ENCODE measurements at places on chromosomes 12 and 14.

DNA sequence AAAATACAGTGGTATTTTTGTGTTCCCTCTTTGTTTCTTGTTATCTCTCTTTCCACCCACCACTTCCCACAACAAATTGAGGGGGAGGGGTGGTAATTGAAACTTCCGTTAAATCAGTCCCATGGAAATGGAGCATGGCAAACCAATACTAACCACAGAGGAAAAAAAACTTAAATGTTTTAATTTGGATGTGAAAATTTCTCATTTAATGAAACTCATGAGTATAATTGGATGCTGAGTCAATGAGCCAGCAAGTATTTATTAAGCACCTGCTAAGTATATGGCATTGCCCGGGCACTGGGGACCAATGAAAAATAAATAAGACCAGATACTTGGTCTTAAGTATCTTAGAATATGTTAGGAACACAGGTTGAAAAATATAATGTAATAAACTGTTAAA lies 147.5 kb downstream of the KCNH5 start:
- no peak for DNase-seq

GRCh38 chr12:122793685-122794106 lies 19.3 kb downstream of the CCDC62 start:
- peak; percentile 86 for DNase-seq

GRCh38 chr14:55038708-55039107 lies 11.7 kb downstream of the SOCS4 start:
- DNase-seq, result no peak

GRCh38 chr14:96221841-96222240 lies 17.2 kb downstream of the BDKRB2 start:
- no peak for DNase-seq

DNA sequence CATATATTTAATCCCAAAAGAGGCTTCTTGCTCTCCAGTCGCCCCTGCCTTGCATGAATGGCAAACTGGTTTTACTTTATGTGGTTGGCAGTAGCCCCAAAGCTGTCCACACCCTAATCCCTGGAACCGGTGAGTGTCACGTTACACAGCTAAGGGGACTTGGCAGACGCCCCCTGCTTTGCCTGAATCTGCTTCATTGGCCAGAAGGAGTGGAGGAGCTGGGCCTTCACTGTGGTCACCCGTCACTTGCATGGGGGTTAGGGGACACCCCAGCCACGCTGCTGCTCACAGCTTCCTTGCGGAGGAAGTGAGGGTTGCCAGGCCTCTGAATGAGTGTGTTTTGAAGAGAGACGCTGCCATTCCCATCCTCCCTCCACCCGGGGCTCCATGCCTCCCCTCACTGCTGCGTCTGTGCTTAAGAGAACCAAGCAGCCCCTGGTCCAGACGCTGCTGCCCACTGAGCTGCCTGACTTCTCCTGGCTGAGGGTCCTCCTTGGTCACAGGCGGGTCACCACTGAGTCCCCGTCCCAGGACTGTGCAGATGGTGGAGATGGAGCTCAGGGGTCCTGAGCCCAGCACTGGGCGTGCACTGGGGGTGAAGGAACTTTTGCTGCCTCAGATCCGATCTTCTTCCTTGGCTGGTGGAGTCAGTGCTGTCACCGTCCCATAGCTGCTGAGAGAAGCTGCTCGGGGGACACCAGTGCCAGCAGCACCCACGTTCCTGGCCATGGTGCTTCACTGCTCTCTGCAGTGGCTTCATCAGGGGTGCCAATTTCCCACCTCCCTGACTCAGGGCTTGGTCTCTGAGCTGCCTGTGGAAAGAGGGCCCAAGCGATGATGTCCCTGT lies 39.8 kb downstream of the GALNT9 start:
- DNase-seq, result no peak

GRCh38 chr12:76518699-76519098 lies 40.9 kb downstream of the OSBPL8 start:
- DNase-seq, result no peak

- no peak for DNase-seq
These were observed 58.9 kb downstream of the DDX51 start for GRCh38 chr12:132085291-132085635.

DNA sequence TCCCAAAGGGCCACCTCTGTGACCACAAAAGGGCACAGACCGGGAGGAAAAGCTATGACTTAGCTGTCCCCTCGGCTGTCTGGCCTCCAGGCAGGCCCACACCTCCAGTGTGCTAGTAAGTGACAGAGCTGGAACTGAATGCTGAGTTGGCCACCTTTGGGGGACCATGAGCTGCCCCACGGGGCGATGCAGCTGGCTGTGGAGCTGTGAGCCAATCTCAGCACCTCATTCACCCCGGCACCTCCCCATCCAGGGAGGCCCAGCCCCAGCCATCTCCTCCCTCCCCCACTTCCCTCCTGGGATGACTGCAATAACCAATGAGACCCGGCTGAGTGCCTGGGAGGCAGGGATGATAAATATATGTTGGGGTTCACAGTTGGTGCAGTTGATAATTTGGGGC lies 12.2 kb upstream of the TESC start:
- peak; percentile 67 for DNase-seq

DNA sequence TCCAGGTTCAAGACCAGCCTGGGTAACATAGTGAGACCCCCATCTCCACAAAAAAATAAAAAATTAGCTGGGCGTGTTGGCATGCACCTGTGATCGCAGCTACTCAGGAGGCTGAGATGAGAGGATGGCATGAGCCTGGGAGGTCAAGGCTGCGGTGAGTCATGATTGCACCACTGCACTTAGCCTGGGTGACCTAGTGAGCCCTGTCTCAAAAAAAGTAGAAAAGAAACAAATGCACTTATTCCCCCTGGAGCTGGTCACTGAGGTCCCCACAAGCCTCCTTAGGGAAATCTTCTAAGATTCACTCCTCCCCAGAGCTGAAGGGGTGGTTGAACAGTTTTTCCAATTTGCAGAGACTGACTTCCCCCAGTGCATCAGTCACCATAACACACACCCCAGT lies 1.6 kb downstream of the CD9 start:
- DNase-seq, result no peak

- peak; percentile 90 for DNase-seq
These were observed 75.0 kb downstream of the TGFB3 start for GRCh38 chr14:75906680-75907280.

GRCh38 chr14:92973261-92973797 lies 50.4 kb downstream of the CHGA start:
- DNase-seq, result peak; percentile 67

DNA sequence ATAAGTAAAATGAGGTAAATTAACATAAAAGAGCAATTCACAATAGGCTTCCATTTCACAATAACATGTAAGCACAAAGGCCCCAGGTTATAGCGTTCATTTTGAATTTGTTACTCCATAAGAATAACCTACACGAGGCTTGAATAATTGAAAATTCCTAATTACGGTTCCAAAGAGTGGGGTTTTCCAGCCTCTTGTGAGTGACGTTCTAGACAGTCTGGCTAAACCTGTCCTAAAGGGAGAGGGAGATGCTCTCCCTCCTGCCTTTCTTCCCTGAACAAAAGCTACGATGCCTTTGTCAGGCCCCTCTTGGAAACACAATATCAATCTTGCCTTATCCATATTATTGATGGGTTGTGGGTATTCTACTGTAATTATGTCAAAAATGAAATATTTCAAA lies 24.3 kb upstream of the VRK1 start:
- no peak for DNase-seq

- peak; percentile 81 for DNase-seq
These were observed 727 bp downstream of the LDHB start for GRCh38 chr12:21656905-21657325.

GRCh38 chr12:71474791-71475190 lies 35.2 kb downstream of the LGR5 start:
- no peak for DNase-seq

DNA sequence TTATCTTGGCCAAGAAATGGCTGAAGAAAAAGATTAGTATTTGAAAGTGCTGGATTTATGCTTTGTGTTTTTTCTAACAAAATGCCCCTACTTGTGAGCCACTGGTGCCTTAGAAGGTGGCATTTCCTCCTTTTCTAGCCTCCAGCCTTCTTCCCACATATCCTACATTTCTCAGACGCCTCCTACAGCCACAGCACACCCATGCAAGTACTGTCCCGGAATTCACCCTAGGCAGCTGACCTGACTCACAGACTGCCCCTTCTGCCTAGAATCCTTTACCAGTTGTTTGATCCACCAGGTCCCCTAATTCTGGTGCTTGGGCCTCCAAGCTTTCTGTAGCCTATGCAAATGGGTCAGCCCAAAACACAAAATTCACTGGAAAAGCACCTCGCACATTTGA lies 166.0 kb downstream of the FOXN3 start:
- no peak for DNase-seq

DNA sequence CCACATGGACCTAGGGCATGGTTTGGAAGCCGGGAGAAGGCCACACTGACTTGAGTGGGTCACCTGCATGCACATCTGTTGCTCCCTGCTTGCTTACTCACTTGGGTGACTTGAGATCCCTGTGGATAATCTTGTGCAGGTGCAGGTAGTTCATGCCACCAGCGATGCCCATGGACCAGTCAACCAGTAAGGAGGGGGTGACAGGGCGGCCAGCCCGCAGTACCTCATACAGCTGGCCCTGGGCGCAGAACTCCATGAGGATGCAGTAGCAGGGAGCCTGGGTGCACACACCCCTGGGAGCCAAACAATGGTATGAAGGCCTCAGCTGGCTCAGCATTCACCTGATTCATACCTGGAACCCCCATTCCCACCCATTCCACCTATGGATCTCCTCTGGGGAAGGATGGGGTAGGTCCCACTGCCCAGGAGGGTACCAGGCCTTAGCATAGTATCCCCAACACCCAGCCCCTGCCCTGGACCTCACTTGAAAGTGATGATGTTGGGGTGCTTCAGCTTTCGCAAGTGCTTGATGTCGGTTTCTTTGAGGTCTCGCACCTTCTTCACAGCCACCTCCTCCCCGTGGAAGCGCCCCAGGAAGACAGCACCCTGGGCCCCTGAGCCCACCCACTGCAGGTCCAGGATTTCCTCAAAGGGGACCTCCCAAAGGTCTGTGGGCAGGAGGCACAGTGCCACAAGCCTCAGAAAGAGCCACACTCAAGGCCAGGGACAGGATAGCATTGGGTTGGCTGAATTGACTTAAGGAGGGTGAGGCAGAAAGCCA lies 13.1 kb downstream of the MAP3K12 start:
- DNase-seq, result no peak

DNA sequence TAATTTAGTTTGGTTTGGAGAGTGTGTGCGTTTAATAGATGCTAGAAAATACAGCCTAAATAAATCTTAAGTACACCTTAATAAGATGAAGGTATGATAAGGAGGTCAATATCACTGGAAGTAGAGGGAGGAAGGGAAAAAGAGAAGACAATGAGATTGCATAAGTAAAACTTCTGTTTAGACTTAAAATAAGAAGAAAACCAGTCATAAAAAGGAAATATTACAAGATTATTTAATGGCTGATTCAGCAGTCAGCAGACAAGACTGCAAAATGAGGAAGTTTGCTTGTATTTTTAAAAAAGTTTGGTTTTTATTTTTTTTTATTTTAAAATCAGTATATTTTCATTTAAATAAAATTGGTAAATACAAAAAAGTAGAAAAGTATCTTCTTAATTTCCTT lies 3.2 kb downstream of the SLC38A6 start:
- DNase-seq, result no peak

- no peak for DNase-seq
These were observed 10.6 kb downstream of the PAPOLA start for GRCh38 chr14:96512602-96513397.

DNA sequence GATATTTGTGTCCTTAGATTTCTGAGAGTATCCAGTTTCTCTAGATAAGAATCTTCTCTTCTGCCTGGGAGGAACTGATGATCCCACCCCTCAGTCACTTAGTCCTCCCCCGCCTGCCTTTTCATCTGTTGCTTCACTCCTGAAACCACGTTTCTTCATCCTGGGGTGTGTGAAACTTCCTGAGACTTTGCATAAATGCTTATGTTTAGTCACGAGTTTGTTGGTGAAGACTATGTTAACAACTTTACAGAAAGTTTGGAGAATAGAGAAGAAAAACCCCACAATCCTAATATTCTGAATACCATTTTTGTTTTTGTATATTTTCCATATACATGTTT lies 33.2 kb downstream of the MARK3 start:
- DNase-seq, result no peak

GRCh38 chr12:13368971-13369370 lies 172.4 kb downstream of the EMP1 start:
- DNase-seq, result no peak

DNA sequence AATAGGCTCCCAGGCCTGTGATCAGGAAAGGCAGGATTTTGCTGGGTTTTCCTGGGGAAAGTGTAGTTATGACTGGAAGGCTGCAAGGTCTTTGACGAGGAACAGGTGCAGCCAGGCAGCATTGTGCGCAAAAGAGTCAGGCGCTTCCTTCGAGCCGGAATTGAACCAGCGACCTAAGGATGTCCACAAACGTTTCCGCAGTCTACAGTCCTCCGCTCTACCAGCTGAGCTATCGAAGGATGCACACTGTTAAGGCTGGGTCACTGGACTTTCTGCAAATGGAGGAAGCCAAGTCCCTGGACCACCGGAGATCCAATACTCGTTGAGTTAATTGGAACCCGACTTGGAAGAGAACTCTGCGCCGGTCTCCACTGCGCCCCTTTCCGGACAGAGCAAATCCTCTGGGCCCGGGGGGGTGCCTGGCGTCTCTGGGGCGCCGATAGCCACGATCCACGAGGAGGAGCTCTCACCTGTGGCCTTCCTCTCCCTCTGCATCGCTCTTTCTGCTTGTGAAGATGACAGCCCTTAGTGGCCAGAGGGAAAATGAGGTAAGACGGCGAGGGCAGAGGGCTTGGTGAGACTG lies 18.4 kb upstream of the OR6S1 start:
- no peak for DNase-seq

DNA sequence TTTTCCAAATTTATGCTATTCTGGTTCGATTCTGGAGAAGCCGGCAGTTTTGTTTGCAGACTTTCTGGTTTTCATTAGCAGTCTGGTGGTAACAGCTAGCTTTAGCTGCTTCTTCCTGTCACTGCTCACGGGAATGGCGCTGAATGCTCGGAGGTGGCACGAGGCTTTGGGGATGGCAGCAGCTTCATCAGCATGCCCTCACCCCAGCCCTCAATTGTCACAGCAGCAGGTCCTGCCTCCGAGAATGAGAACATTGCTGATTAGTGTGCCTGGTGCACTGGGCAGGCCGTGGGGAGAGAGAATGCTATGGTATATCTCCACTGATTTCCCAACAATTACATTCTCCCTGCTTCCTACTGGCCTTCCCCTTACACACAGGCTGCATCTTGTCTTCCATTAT lies 73.6 kb downstream of the SAMD4A start:
- no peak for DNase-seq

GRCh38 chr12:13373803-13374202 lies 177.3 kb downstream of the EMP1 start:
- DNase-seq, result no peak

DNA sequence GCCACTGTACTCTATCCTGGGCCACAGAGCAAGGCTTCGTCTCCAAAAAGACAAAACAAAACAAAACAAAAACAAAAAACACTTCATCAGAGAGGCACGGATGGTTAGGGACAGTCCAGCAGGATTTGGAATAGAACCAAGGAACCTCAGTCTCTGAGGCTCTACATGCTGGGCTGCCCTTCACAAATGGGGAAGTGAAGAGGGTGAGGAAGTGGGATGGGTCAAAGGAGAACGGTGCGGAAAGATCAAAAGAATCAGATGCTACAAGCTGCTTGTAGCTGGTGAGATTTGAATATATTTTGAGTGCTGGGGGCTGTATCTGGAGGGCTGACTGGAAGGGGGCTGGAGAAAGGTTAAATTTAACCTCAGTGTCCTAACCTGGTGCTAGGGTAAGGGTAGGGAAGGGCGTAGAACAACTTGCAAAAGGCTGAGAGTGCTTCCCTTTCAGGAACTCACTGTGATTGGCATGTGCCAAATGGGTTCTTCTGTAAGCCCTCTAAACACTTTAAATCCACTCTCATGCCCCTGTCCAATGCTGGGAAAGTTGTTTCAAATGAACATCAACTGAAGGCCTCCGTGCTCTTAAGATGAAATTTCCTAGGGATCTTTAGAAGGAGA lies 4.6 kb downstream of the FOXJ2 start:
- DNase-seq, result peak; percentile 64

All from Karpas-422 (cell line).